GM12864 (cell line): ENCODE measurements at places on chromosomes 1 and 21.

GRCh38 chr1:76035053-76035452 lies 39.5 kb upstream of the ST6GALNAC3 start:
- no peak for DNase-seq

DNA sequence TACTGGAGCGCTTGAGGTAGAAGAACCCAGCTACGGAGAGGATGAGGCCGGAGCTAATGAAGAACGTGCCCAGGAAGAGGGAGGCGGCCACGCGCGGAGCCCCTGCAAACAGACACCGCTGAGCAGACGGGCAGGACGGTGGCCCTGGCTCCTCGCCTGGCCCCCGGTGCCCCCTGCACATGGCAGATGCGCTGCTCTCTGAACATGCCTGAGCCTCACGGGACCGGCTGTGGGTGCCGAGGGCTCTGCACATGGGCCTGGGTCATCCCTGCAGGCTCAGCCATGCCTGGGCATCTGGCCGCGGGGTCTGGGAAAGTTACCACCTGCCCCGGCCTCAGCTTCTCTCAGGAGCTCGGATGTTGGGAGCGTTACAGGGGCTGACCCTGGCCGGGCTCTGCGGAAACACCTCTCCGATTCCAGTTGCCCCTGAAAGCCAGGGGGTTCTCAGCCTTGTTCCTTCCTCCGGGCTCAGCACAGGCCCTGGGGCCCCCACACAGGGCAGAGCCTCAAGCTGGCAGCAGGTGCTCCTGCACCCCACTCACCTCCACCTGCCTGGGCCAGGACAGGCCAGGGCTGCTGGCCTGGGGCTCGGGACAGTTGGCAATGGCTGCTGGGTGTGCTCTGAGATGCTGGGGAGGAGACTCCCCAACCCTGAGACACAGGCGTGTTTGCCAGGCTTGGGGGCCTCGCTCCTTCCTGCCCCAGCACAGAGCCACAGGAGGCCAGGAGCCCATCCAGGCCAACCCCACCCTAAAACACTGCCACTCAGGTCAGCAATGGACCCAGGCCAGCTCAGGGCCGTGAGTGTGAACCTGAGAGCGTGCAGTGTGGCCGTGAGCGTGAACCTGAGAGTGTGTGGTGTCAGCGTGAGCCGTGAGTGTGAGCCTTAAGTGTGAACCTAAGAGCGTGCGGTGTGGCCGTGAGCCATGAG lies 12.1 kb upstream of the RNF223 start:
- no peak for DNase-seq

DNA sequence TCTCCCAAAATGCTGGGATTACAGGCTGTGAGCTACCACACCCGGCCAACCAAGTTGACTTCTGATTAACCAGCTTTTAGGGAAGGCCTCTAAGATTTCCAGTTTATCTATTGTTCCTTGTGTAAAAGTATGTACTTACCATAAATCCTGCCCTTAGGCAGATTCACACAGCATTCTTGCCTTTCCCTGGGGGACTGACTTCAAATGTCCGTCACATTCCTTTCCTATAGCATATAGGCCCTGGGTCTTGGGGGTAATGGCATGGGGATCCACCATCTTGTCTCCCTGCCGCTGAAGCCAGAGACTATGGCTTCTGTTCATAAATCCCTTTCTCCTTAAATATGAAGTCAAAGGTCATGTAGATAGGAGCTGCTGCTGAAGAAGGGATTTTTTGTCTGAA lies 872 bp upstream of the PINK1 start:
- no peak for DNase-seq

- DNase-seq = no peak
Measured at GRCh38 chr1:6239213-6239752, 3.5 kb upstream of the ICMT start.

- DNase-seq = no peak
Measured at GRCh38 chr1:51664421-51665240, 47.7 kb downstream of the OSBPL9 start.

GRCh38 chr1:163535807-163536206 lies 214.1 kb downstream of the NUF2 start:
- DNase-seq = no peak

GRCh38 chr1:172112576-172112975 lies 271.3 kb downstream of the DNM3 start:
- DNase-seq = no peak

GRCh38 chr1:245814651-245815050 lies 659.9 kb downstream of the KIF26B start:
- no peak for DNase-seq

DNA sequence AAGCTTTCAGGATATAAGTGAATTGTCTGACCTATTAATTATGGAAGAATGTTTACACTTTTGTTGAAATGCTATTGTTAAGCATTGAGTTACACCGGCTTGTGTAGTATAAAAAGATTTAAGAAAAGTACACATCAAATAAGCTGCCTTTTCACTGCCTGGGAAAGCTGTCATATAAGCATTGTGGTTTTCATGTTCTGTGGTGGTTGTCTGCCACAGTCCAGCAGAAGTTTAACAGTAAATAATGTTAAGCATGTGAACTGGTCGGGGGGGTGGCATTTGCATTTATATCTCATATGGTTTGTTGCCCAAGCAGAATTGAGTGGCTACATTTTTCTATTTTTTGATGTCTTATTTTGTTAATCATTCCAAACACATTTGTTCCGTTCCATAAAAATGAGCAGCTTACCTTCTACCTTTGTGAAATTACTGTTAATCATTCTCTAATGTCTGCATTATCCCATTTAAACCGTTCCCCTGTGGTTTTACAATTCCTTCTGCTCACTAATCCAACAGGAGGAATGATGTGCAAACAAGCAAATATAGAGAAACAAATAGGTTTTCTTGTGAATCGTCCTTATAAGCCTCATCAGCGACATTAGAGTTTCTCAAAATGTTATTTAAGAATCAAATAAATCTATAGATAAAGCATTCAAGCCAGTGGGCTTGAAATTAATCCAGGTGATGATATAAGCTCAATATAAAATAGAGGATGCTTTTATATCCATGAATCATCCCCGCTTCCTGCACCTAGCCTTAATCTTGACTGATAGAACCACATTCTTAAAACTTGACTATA lies 160.8 kb upstream of the SAMSN1 start:
- DNase-seq = no peak

DNA sequence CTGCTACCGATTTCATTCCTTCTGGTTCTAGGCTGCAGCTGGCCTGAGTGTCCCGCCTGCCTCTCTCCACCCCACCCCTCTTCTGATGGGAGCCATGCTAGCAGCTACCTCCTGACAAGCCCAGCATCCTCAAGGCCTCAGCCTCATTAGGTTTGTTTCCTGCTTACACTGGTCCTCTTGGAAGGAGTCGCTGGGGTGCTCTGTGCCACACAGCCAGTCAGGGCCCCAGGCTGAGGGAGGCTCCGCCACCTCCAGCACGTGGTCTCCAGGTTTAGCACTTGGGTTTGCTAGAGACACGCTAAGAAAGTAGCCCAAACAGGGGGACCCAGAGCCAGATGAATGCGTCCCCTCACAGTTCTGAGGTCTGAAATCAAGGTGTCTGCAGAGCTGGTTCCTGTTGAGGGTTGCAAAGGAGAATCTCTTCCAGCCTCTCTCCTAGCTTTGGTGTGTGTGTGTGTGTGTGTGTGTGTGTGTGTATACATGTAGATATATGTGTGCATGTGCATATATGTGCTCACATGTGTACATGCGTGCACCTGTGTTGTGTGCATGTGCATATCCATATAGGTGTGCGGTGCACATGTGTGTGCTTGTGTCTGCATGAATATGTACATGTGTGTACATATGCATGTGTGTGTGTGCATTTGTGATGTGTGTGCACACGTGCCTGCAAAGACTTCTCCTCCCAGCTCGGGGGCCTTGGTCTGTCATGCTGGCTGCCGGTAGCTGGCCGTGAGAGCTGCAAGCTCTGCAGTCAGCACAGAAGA lies 301.1 kb upstream of the AJAP1 start:
- DNase-seq = no peak

GRCh38 chr1:196259316-196259715 lies 348.9 kb downstream of the KCNT2 start:
- no peak for DNase-seq

DNA sequence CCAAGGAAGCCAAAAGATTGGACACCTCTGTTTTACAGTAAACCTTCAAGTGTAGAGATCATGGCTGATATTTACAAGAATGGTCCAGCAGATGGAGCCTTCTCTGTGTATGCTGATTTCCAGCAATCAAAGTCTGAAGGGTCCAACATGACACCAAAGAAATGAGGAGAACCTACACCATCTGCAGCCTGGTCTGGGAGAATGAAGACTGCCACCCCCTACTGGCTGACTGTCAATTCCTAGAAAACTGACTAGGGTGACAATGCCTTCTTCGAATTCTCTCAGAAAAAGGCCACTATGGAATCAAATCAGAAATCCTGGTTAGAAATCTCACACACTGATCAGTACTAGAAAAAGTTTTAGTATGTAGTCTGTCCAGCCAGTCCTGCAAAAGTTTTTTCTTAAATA lies 83.3 kb downstream of the CDC42BPA start:
- no peak for DNase-seq

DNA sequence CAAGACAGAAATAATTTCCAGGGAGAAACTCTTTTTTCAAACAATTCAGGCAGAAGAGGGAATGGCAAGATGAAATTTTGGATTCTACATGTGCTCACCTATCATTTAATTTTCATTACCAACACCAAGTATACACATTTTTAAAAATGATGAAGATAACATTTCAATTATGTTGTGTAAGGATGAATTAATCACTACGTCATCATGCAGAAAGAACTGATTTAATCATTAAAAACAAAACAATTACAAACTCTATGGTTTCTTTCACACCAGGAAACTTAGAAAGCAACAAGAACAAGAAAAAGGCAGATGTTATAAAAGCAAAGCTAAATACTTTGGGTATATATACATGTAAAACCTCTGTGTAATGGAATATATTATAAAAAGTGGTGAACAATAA lies 668.5 kb downstream of the NCAM2 start:
- DNase-seq = no peak

DNA sequence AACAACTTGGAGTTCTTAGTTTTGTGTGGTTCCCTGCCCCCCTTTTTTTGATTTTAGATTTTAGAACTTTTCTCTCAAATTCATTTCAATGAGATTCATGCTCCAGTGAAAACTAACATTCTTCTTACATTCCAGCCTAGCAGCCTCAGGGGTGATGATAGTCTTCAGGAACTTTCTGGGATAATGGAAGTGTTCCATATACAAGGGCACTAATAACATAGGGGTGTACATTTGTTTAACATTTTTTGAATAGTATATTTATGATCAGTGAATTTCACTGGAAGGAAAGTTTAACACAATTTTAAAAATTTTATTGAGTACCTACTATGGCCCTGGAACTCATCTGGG lies 61.4 kb upstream of the ZNF648 start:
- DNase-seq = no peak

GRCh38 chr1:27402349-27402754 lies 9.9 kb downstream of the GPR3 start:
- no peak for DNase-seq

- no peak for DNase-seq
Measured at GRCh38 chr1:54989968-54990810, 8.5 kb upstream of the BSND start.

DNA sequence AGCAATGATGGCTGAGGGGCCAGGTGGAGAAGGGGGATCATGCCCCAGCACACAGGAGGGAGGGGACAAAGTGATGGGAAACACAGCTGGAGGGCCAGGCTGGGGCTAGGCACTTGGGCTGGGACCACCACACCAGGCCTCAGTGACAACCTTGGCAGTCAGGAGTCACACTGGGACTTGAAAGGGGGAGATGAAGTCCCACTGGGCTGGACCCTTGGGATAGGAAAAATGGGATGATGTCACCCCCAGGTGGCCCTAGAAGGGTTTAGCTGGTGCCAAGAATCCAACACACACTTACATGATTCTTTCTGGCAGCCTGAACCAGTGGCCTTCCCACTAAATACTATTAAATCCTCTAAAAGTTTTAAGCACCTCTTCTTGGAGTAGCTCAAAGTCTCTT lies 17.1 kb downstream of the ZBTB17 start:
- DNase-seq = no peak

- DNase-seq = no peak
Measured at GRCh38 chr1:21289700-21290545, at the start of gene ECE1. Gene ECE1, minus strand, starts transcription at chr1:21290463. Its CDS starts 49 bp downstream, at chr1:21290414.

DNA sequence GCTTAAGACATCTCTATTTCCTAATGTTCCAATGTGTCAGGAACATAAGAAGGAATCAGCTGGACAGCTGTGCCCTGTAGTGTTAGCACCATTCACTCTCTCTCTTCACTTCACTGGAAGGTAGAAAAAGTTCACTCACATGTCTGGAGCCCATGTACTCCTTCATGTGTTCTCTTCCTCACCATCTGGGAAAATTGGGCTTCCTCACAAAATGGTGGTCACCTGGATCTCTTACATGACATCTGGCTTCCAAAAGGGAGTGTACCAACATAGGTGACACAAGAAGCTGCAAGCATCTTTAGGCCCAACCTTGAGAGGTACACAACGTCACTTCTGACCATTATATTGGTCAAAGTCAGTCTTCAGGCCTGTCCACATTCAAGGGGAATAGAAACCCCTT lies 882.6 kb downstream of the LTN1 start:
- DNase-seq = no peak

DNA sequence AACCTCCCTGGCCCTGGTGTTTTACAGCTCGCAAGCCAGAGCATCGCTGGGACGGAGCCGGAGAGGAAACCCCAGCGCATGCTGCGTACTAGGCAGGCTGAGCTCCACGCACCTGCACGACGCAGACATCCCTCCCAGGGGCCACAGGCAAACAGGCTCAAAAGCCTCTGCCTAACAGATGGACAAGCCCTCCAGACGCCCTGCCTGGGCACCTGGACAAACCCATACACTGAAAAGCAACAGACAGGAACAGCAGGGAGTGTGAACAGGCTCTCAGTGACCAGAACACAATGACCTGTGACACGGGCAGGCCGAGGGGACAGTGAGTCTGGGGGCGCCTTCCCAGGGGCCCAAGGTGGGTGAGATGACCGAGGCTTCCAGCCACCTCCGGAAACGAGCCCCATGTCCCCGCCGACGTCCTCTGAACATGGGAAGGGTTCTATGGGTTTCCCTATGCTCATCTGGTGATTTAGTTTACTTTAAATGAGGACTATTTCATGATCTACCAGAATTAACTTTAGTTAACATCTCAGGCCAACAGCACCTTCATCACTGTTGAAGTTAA lies 40.3 kb downstream of the NPHP4 start:
- no peak for DNase-seq

DNA sequence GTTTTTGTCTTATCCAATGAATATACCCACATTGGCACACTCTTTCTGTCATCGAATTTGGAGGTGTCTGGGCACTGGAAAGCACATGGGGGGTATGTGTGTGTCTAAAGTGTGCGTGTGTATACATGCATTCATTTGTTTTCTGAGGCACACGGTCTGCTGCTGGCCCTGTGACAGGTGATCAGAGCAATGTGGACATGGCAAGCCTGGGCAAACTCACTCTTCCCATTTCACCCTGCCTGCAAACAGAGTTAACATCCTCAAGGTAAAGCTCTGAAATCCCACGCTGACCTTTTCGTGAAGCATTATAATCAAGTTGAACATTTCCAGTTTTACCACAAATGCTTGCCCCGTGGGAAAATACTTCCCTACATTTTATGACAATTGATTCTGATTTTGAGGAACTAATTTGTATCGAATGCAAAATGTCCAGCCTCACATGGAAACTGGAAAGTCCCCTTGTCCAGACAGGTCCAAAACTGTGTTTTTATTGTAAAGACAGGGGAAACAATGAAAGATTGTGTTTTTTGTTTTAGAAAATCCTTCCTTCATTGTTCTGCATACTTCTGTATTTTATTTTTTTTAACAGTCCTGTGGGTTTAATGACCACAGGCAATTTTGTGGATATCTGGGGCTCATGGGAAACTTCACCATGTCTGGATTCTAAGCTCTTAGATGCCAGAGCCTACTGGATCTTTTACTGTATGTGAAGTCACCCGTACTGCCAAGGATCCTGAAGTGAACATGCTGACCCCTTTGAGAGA lies 160.9 kb downstream of the PBX1 start:
- DNase-seq = no peak

GRCh38 chr1:81548918-81549587 lies 251.7 kb upstream of the ADGRL2 start:
- peak; percentile 44 for DNase-seq
